Effector memory CD4-positive, alpha-beta T cell (primary cell): ENCODE measurements at places on chromosomes 2 and 18.

GRCh38 chr2:231429152-231429551 lies 33.6 kb downstream of the B3GNT7 start:
- no peak for DNase-seq

DNA sequence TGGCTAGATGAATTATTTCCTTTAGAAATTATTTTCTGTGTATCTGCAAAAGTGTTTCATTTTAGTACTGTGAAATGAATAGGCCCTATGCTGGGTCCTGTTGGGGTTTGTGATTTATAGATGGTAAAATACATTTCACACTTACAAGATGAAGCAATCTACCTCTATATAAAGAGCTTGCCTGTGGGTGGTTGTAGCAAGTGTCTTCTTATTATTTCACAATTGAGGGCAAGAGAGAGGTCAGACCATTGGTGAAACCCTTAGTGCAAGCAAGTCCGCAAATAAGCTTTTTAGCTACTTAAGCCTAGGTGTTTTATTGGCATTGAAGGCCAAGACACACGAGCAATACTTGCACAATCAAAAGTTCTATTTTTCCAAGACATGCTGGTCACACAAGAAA lies 153.1 kb downstream of the FMNL2 start:
- DNase-seq, result no peak

DNA sequence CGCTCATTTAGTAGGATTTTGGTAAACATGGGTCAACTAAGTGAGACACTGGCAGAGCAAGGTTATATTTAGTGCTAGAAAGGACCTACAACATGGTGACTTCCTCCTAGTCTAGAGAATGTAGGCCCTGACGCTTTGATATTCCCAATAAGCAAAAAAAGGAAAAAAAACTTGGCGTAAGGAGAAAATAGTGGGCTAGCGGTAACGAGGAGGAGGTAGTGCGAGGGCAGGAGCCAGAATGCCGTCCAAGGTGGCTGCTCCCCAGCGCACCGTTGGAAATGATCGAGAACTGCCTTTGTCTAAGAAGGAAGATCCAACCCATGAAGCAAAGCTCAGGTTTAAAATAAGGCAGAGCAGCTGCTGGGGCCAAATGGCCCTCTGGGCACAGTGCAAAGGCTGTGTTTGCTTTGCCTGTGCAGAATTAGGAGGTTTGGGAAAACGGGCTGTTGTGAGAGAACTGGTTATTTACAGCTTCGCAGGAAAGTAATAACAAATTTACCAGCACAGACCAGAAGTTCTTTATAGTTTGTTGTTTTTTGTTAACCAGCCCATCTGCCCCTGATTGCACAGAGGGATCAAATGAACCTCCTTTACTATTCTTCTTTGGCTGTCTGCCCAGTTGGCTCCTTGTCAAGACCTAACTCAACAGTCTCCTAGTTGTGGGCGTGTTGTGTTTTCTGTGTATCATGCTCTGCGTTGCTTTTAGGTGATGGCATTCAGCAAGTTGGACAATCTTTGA lies 86.6 kb downstream of the ITGB1BP1 start:
- DNase-seq, result no peak

GRCh38 chr2:30149513-30149912 lies 2.7 kb downstream of the YPEL5 start:
- DNase-seq, result no peak

- DNase-seq, result no peak
These were observed 79.5 kb upstream of the ALPP start for GRCh38 chr2:232299084-232299483.

GRCh38 chr2:192407692-192408091 lies 213.0 kb upstream of the TMEFF2 start:
- DNase-seq, result no peak

DNA sequence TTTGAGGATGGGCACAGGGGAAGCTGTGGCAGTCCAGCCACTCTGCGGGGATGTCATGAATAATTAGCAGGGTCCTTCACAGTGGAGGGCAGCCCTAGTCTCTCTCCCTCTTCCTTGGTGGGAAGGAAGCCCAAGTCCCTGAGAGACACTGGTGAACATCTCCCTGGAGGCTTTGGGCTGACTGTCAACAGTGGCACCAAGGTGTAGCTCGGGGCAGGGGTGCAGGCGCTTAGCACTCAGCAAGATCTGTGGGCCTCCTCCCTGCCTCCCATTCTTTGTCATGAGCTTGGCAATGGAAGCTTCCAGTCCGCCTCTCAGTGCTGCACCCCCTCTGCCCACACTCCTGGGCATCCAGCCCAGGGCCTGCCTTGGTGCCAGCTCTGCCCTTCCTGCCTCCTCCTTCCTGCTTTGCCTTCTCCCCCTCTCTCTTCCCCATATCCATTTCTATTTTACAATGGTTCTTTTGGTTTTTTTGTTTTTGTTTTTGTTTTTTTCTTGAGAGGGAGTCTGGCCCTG lies 59.4 kb downstream of the STEAP3 start:
- DNase-seq, result no peak

DNA sequence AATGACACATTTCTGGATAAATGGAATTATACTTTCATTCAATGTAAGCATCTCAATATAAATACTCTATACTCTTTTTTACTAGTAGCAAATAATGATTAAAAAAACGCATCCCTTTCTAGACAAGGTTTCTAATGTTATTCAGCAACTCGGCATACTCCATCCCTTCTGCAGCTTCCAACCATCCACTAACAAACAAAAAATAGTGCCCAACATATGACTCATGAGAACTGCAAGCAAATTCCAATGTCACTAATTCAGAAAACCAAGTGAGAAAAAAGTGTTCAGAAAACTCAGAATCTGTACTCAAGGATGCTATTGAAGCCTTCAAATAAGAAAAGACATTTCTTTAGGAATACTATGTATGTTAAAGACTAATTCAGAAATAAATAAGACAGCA lies 140.0 kb downstream of the BAZ2B start:
- no peak for DNase-seq
